T-helper 1 cell (primary cell): ENCODE measurements at places on chromosomes 2 and 18.

GRCh38 chr2:30569946-30570345, 122.9 kb downstream of the LCLAT1 start:
- no peak for DNase-seq

DNA sequence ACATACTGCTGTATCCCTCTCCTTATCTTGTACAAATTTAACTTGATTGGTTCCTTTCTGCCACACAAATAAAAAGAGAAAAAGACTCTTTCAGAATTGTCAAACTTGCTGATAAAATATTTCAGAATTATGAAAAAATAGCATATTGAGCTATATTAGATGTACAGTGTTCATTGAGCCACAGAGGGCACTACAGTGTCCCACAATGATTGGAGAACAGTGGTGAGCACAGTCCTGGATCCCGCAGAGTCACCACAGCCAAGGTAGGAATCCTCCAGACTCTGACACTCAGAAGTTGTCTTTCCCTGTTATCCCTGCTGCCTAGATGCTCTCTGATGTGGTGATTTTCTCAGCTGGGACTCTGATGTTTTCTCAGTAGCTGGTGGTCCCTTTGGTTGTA, 1281.3 kb upstream of the ZEB2 start:
- DNase-seq: no peak

- DNase-seq: no peak
Observed at GRCh38 chr2:95158441-95158840, 1.2 kb downstream of the ZNF514 start.

- no peak for DNase-seq
Observed at GRCh38 chr18:23599809-23600208, 13.5 kb upstream of the NPC1 start.

- no peak for DNase-seq
Observed at GRCh38 chr18:25080211-25080610, 271.8 kb downstream of the ZNF521 start.

DNA sequence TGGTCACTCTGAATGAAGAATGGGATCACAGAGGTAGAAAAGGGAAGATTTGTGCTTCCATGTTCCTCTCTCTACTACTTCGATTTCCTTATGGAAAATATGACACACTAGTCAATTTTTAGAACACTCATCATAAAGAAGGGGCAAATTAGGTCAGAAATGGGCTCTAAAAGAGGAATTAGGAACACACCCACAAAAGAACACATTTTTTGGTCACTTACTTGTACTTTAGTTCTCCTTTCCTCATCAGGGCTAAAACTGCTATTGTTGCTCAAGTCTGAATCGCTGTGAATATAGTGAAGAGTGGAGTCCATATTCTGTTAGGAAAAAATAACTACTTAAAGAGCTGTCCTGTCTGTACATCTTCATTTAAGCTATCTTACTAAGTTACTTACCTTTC, 52.6 kb downstream of the PPP4R1 start:
- no peak for DNase-seq

GRCh38 chr2:21220930-21221329, 97.2 kb downstream of the TDRD15 start:
- no peak for DNase-seq

- no peak for DNase-seq
Observed at GRCh38 chr2:240960971-240961876, 37.2 kb upstream of the SNED1 start.

- DNase-seq: no peak
Observed at GRCh38 chr2:193272011-193272410, 1077.3 kb upstream of the TMEFF2 start.

DNA sequence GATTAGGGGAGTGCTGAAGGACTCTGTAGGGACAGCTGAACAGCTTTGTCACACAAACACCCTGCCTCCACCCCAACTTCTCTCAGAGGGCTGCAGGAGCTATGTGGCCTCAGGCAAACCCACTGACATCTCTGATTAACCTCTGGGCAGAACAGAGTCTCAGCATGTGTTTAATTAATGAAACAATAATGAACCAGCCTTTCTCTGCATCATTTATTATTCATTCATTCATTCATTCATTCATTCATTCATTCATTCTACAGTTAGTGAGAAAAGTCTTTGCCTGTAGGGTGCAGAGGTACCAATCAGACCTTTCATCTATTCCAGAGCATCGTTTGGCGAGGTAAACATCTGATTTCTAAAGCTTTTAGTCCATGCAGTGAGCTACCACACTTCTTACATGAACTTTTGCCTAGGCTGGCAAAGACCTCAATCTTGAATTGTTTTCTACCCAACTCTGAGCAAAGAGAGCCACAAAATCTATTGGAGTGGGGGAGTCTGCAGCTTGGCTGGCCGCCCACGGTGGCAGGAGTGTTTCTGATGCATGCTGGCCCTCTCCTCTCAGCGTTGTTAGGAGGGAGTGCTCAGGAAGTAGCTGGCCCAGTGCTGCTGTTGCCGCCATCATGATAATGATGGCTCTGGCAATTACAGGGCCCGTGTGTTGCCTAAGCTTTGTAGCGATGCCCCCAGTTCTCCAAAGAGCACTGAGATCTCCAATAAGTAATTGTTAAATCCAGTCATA, 198.9 kb downstream of the SMAD7 start:
- DNase-seq: no peak

GRCh38 chr2:17962876-17963275, 84.4 kb downstream of the KCNS3 start:
- no peak for DNase-seq

DNA sequence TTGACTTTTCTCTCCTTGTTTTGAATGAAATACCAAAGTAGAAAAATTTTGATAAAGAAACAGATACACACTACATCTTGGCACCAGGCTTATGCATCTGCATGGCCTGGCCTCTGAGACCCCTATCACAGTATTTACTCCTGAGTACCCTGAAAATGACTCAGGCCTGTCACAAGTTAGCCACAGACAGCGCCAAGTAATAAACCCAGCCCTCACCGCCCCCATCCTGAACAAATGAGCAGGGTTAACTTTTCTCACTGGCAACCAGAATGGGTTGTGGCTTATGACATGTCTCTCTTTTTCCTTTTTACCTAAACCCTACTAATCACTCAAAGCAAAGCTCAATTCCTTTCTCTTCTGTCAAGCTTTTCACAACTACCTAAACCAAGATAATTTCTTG, 35.3 kb downstream of the SPRED2 start:
- no peak for DNase-seq

- no peak for DNase-seq
Observed at GRCh38 chr2:174750923-174751441, 13.3 kb downstream of the CHRNA1 start.

GRCh38 chr2:202035089-202035940, 1.7 kb downstream of the FZD7 start:
- DNase-seq: no peak

- DNase-seq: no peak
Observed at GRCh38 chr2:47508641-47509040, 105.7 kb downstream of the MSH2 start.

- DNase-seq: no peak
Observed at GRCh38 chr2:126725580-126725979, 69.6 kb downstream of the GYPC start.

DNA sequence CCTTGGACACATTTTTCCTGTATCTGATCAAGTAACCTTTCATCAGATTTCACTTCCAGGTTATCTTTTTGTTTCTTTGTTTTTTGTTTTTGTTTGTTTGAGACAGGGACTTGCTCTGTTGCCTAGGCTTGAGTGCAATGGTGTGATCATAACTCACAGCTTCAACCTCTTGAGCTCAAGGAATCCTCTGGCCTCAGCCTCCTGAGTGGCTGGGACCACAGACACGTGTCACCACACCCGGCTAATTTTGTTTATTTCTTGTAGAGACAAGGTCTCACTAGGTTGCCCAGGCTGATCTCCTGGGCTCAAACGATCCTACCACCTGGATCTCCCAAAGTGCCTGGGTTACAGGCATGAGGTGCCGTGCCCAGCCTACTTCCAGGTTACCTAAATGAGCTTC, 124.9 kb downstream of the L3MBTL4 start:
- DNase-seq: no peak

DNA sequence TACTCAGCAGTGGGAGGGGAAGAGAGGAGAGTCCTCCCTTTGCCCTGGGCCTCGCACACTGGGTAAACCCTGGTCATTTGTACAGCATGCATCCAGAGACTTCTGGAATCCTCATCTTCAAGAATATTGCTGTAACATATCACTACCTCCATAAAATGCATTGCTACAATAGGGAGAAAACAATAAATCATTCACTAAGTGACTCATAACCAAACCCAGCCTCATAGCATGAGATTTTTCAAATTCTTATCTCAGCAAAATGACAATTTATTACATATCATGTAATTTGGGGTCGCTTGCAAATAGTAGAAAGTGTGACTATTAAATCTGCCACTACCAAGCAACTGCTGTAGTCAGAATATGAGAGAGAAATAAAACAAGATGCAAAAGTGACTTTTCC, 189.4 kb downstream of the ALK start:
- no peak for DNase-seq

DNA sequence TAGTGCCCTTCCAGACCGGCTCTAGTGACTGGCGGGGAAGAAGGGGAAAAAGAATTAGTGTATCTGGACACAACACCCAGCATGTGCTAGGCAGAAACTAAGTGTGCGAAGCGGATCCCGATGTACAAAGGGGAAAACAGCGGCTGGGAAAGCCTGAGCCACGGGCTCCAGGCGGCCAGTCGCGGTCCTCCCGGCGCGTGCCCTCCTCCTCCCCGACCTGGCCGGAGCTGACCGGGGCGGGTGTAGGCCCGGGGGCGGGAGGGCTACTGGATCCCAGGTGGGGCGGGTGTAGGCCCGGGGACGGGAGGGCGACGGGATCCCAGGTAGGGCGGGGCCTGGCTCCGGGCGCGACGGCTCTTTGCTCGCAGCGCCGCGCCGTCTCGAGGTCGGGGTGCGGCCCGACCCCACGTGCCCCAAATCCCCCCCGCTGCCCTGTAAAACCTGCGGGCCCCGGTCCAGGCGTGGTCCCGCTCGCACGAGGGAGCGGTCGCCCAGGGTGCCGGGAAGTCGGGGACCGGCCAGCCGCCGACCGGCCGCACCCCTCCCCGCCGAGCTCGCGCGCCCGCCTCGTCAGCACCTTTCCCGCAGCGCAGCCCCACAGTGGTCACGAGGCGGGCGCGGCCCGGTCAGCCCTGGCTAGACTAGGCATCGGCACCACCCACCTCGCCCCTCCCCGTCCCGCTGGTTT, 48.8 kb downstream of the C2orf42 start:
- DNase-seq: no peak

GRCh38 chr2:51329512-51329911, 297.6 kb upstream of the NRXN1 start:
- no peak for DNase-seq

- DNase-seq: no peak
Observed at GRCh38 chr2:41618754-41619153, 429.1 kb upstream of the PKDCC start.

- DNase-seq: no peak
Observed at GRCh38 chr2:113112871-113113270, 14.5 kb upstream of the IL1RN start.

- DNase-seq: no peak
Observed at GRCh38 chr2:215354771-215355695, 43.2 kb downstream of the ATIC start.

DNA sequence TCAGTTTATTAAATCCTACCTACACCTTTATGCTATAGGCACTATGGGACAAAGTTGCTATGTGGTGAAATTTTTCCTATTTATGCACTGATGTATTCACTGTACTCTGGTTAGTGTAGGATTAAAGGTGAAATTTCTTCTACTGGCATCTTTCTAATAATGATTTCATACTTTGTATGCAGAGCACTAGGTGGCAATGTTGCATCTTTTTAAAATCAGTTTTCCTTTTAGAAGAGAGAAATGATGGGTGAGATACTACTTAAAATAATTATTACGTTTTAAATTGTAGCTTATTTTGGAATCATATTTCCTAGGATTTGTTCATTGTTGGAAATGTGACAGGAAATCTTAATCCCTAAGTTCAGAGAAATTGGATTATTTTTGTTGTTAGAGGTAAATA, 150.9 kb downstream of the CD8B2 start:
- no peak for DNase-seq

DNA sequence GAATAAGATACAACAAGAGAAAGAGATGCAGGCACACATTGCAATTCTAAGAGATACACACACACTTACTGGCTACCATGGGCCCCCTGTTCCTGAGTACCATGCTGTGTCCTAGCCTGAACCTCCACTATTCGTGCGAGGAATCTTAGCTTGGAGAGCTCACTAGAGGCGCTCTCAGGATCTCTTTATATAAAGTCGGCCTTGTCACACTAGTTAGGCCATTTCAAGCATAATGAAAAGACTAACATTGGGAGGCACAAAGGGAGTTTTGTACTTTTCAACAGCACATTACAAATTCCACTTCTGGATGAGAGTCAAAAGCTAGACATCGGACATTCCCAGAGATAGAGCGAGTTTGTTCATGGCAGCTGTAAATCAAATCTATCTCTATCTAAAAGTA, 365.2 kb downstream of the DSEL start:
- DNase-seq: no peak
